EL (cell line): ENCODE measurements at places on chromosomes 11 and 22.

- no peak for DNase-seq
Measured at GRCh38 chr22:48004038-48004437, 1241.6 kb downstream of the TBC1D22A start.

GRCh38 chr11:126354631-126355323 lies 709 bp upstream of the ST3GAL4 start:
- DNase-seq = peak; percentile 43

DNA sequence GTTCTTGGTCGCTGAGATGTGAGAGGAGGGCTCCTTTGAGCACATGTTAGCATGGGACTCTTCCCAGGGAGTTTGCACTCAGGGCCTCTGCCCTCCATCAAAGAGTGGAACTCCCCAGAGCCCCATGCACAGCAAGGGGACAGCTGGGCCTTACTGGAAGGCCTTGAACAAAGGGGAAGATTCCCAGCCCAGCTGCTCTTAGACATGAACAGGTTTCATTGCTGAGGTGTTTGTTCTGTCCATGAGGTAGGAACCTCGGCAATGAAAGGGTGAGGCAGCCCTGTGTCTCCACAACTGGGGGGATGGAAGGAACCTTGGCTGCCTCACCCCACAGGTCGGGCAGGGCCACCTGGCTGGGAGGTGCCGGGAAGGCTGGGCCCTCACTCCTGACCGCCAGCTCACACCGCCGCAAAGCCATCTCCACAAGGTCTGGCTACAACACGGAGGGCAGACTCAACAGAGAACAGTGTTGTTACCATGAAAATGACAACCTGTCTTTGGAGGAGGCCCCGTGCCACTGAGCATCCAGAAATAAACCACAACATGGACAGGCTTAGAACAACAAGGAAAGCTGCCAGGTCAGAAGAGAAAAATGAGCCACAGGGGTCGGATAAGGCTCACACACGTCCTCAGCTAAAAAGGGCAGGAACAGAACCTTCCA lies 3.2 kb downstream of the DERL3 start:
- no peak for DNase-seq

GRCh38 chr22:24157822-24158135 lies 23.5 kb upstream of the SUSD2 start:
- peak; percentile 29 for DNase-seq

- no peak for DNase-seq
Measured at GRCh38 chr11:110728883-110729282, 16.6 kb upstream of the ARHGAP20 start.

- peak; percentile 20 for DNase-seq
Measured at GRCh38 chr11:110716361-110716760, 4.1 kb upstream of the ARHGAP20 start.

- DNase-seq = peak; percentile 41
Measured at GRCh38 chr11:33620423-33621171, 80.0 kb downstream of the C11orf91 start.

DNA sequence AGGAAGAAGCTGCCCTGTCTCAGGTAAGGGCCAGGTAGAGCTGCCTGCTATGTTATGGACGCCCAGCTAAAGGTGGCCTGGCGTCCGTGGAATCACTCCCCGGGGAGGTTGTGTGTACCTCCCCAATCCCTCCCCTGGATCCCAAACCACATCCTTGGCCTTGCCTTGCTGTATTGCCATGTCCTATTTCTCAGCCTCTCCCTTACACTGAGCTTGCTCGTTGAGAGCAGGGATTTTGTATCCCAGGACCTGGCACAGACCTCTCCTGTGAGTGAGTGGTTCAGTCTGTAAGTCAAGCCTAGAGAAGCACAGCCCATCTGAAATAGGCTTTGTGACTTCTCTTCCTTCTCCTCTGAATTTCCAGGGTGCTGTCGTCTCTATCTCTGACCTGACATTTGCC lies 53.9 kb downstream of the TRAF6 start:
- DNase-seq = no peak

DNA sequence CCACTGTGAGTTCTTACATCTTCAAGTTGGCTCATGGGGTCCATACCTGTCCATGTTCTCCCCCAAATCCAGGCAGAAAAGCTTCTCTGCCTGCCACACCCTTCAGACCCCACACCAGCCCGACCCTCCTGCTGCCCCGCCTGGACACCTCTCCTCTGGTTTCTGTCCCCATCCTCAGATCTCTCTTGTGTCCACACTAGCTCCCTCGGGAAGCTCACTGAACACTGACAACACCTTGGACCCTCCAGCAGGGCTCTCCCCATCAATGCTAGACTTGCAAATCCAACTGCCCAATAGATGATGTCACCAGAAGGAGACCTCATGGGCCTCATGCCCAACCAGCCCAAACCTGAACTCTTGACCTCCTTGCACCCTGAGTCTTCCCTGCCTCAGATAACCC lies 2.9 kb downstream of the SCARF2 start:
- DNase-seq = no peak

DNA sequence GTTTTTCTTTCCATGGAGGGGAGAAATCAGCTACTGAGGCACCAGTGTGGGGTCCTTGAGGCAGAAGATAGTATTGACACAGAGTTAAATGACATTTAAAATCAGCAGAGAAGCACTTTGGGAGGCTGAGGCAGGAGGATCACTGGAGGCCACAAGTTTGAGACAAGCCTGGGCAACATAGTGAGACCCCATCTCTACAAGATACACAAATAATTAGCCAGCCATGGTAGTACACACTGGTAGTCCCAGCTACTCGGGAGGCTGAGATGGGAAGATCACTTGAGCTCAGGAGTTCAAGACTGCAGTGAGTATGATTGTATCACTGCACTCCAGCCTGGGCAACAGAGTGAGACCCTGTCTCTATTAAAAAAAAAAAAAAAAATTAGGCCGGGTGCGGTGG lies 38.1 kb downstream of the KREMEN1 start:
- DNase-seq = no peak

DNA sequence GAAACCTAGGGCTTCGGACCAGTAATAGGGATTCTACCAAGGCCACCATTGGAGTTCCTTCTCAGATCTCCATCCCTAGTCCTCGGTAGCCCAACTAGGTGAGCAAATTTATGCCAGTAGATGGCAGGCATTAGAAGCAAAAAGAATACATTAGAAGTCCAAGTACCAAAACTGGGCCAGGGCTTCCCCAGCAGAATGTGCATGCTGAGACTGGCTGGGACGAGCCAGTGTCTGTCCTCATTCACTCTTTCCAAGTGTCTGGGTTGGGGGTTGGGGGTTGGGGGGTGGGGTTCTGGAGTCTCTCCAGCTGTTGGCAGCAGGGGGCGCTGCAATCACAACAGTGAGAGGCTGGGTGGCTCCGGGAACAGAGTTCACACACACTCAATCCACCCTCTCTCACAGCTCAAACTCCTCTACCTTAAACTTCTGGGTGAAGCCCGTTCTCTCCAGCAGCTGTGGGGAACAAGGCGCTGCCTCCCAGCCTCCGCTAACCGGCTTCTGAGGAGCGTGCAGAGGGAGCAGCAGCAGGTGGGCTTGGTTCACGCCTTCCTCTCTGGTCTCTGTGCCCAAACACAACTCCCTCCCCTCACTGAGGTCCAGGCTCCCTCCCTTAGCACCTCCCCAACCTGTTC lies 57.5 kb downstream of the BTG4 start:
- peak; percentile 67 for DNase-seq

DNA sequence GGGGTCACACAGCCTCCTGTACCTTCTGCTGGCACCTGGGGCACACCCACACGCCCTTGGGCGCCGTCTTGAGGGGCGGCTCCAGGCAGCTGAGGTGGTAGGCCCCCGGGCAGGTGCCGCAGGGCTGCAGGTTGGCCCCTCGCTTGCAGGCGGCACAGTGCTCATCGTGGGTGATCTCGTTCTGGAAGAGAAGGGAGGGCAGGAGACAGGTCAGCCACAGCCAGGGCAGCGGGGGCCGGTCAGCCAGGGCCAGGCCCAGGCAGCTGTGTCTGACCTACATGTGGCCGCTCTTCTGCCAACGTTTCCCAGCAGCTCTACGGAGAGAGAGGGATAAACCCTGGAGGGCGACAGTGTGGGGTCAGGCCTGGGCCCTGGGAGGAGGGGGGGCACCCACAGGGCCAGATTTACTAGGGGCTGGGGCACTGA lies 121.9 kb downstream of the PHF21B start:
- DNase-seq = no peak

- no peak for DNase-seq
Measured at GRCh38 chr11:32105871-32106560, 15.1 kb downstream of the RCN1 start.

DNA sequence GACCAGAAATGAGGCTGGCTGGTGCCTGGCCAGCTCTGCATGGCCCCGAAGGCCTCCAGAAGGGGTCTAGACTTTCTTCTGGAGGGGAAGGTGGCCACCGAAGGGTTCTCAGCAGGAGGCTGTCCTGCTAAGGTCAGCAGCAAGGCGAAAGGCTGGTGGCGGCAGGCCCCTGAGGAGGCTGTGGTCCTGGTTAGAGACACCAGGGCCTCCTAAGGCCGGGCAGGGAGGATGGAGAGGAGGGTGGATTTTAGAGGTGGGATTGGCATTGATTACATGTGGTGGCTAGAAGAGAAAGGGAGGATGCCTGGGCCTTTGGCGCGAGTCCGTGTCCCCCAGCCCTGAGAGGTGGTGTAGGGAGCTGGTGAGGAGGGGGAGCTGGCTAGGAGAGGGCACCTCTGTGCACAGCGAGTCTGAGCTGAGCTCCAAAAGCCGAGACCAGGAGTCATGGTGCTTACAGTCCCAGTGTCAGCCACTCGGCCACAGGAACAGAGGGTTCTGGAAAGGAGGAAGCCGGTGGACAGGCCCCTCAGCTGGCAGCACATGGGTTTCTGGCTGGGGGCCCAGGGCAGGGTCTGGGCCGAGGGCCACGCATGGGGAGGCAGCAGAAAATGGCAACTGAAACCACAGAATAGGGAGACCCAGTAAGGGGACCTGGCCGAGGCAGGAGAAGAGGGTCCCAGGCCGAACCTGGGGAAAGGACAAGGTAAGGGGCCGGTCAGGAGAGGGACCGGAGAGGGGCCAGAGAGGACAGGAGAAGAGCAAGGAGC lies 2.5 kb downstream of the FERMT3 start:
- no peak for DNase-seq

DNA sequence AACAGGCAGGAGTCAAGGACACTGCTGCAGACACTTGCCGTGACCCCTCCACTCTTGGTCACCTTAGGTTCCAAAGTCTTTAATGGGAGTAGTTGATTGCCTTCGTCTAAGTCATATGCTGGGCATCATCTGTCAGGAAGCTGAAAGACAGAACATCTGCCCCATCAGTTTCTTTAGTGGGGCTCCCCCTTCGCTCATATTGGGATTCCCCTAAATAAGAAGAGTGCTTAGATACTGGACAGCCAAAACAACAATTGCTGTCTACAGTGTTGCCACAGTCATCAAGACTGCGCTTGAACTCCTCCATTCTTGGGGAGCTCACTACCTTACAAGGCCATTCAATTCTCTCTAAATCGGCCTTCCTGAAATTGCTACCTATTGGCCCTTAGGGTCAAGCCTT lies 58.5 kb downstream of the UBASH3B start:
- DNase-seq = no peak

DNA sequence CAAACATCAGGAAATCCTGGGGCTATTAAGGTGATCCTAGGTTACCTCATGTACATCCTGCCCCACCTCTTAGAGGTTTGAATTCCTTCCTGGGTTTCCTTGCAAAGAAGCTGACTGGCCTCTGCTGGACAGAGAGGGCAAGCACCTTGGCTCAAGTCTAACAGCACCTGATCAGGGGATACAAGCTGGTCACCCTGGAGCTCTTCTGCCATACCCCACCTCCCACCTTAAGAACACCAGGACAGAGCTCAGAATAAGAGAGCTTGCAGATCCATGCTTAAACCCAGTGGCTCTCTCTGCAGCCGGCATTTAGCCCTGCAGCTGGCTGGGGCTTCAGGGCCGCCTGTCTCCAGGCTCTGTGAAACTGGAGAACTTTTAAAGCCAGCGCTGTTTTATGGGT lies 386.6 kb upstream of the NARS2 start:
- peak; percentile 4 for DNase-seq

DNA sequence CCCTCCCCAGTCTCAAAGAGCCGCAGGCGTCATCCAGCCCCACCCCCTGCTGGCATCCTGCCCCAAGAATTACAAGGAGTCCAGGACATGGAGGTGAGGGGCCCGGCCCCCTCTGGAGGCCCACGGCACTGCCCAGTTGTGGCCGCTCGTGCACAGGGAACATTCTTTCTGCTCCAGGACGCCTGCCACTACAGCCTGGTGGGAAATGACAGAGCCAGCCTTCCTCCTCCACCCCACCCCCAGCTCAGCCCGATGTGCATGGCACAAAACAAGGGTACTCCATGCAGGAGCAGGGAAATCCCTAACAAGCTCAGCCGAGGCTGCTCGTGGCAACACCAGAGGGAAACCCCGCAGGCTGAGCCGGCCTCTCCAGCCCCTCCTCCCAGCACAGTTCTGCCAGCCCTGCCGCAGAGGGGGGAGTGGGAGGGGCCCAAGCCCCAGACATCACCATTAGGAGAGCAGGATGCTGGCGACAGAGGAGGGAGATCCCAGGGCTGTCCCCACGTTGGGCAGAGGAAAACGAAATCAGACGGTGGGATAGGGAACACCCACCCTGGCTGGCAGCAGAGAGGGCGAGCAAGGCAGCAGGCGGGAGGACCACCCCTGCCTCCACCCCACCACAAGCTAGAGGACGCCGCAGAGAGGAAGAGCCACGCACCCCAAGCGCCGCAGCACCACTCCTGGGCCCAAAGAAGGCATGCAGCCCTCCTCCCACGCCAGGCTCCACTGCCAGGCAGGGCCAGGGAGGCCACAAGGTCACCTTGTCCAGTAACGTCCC lies 10.0 kb downstream of the IGSF9B start:
- no peak for DNase-seq

DNA sequence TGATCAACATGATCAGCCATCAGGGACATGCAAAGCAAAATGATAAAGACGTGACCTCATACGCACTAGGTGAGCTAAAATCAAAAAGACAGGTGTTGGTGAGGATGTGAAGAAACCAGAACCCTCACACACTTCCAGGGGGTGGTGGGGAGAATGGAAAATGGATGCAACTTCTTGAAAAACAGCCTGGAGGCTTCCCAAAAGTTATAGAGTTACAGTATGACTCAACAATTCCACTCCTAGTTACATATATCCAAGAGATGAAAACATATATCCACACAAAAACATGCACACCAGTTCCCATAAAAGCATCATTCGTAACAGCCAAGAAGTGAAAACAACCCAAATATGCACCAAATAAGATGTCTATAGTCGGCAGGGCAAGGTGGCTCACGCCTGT lies 42.1 kb upstream of the APLNR start:
- peak; percentile 27 for DNase-seq

DNA sequence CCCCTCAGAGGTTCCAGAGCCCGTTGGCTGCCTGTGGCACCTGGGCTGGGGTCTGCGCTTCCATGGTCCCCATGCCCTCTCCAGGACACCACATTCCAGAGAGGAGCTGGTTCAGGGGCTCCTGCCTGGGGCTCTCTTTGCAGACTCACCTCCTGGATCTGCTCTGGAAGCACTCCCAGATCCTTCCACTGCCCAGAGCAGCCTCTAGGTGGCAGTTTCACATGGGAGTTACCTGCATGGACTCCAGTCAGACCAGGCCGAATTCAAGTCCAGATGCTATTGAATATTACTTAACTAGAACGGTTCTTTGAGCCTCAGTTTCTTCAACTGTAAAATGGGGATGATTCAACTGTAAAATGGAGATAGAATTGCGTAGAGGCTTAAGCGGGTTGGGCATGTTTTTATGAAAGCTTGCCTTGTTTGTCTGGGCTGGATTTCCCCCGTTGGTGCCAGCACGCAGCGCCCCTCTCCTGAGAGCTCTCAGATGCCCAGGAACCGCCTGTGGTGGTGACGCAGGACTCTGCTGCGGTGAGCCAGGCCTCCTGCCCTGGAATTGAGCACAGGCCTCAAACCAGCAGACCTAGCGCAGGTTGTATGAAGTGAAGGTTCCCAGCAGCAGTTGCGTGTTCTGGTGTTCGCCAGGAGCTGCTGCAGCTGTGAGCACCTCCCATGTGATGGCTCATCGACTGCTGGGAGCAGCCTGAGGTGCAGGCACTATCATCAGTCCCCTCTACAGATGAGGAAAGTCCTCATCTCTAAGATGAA lies 44.2 kb downstream of the LMO1 start:
- DNase-seq = peak; percentile 52
